Activated T-cell treated with anti-CD3 and anti-CD28 coated beads, Interleukin-2, amount 50 U/mL, for 72 hours (primary cell): ENCODE measurements at places on chromosomes 11 and 22.
A peak's percentile ranks its signal among the peaks of the same experiment; 100 is the strongest.

GRCh38 chr22:19773470-19774040 is 13.0 kb downstream of the TBX1 start:
- peaks cover 56% of the 10 kb centered on the region for H3K27me3 ChIP-seq
- H3K36me3 ChIP-seq, result no peaks in the 10 kb centered on the region
- H3K27ac ChIP-seq, result no peak overlapping the region

DNA sequence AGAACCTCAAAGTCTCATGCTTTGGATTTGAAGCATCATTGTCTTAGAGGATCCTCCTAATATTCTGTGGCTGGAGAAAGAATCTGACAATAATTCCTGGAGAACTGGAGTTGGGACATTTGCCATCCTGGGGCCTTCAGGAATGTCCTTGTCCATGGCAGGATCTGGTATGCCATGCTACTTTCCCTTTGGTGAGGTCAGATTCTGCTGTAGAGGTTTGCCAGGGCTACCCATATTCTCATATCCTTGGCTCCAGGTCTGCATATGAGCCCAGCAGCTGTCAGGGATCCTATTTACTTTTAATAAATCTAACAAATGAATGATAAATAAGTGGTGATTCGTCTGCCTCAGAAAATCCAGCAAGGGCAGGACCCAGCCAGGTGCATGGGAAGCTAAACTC is 35.0 kb downstream of the ARL14EP start:
- no peaks in the 10 kb centered on the region for H3K36me3 ChIP-seq
- H3K27ac ChIP-seq, result no peak overlapping the region
- no peaks in the 10 kb centered on the region for H3K4me1 ChIP-seq
- no peak overlapping the region for H3K4me3 ChIP-seq
- no peak for DNase-seq

DNA sequence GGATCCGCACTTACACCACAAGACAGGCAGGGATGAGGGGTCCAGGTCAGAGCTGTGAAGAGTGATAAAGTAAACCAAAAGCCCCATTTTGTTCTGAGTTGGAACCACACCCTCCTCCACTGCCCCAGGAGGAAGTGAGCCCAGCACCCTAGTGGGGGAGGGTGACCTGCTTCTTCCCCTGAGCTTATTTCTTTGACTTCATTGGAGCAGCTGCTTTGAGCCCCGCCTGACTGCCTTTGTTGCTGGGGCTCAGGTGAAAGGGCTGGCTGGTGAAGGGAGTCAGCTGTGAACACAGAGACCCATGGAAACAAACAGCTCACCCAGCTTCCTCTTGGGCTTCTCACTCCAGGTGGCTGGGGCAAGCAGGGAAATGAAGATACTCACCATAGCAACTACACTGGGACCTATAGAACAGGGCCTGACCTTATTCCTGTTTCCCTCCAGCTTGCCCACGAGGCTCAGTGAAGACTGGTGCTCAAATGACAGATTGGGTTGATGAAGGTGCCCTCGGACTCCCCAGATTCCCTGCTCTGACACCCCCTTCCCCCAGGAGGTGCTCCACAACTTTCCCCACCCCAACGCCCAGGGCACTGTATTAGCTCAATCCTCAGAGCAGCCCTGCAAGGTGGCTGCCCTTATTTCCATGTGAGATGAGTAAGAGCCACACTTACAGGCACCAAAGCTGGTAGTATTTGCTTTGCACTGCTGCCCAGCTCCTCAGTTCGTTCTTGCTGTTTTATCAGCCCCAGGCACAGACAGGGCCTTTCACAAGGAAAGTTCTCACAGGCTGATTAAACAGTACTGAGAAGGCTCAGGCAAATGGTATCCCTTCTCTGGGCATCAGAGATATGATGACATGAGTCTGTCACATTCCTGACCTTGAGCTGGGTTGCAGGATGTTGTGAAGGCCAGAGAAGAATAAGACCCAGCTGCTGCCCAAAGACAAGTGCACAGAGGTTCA is 2.4 kb downstream of the UCP2 start:
- peaks cover 57% of the 10 kb centered on the region for H3K36me3 ChIP-seq
- H3K4me1 ChIP-seq, result peaks cover 91% of the 10 kb centered on the region
- no peaks in the 10 kb centered on the region for H3K27me3 ChIP-seq
- DNase-seq, result peak; percentile 76
- peak overlapping the region; percentile 97 for H3K27ac ChIP-seq

DNA sequence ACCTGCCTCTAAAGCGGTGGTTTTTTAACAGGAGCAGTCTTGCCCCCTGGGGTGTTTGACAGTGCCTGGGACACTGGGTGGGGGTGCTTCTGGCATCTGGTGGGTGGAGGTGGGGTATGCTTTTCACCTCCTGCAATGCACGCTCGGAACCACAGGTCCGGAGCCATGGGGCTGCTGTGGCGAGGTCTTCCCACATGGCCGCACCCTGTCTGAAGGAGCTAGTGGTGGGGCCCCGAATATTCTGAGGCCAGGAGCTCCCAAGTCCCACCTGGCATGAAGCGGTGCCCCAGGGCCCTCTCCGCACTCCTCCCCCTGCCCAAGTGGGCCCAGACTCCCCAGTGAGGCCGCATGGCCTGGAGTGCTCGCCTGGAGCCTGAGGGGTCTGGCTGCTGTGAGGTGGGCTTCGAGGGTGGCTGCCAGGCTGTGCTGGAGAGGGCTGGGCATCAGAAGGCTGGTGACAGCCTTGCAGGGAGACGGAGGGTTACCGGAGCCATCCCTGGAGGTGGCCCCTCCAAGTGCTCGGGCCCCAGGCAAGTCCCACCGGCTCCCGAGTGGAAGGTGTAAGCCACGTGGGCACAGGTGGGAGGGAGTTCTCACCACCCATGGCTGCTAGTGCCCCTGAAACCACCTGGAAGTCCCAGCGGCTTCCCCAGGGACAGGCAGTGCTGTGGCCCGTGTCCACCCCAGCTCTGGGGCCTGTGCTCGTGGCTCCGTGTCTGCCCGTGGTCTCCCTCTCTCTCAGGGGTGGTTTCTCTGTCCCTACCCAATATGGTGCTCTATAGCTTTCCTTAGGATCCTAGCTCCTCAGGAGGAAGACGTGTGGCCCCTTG is 15.1 kb downstream of the TBX1 start:
- peaks cover 51% of the 10 kb centered on the region for H3K27me3 ChIP-seq
- no peak overlapping the region for H3K27ac ChIP-seq
- no peaks in the 10 kb centered on the region for H3K36me3 ChIP-seq
- no peak for DNase-seq
- no peaks in the 10 kb centered on the region for H3K4me1 ChIP-seq

- no peak overlapping the region for H3K4me3 ChIP-seq
- no peak for DNase-seq
- no peaks in the 10 kb centered on the region for H3K4me1 ChIP-seq
- no peak overlapping the region for H3K27ac ChIP-seq
Measured at GRCh38 chr11:73233211-73233610, 15.1 kb downstream of the P2RY2 start.
